ENCODE measurements at places on chromosomes 7 and 10.

DNA sequence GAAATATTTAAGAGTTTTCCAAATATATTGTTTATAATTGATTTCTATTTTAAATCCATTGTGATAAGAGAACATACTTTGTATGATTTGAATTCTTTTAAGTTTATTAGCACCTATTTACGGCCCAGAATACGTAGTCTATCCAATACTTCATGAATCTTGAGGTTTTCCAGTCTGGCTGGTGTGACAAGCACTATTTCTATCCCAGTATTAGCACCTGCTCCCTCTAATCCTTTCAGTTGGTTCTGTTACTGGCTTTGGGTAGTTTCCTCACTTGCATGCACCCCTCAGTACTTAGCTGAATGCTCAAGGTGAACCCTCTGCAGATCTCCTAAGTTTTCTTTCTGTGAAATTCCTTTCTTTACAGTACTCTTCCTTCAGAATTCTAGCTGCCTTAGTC, 166.8 kb downstream of the C1GALT1 start:
- DNase-seq = no peak

- DNase-seq = no peak
Observed at GRCh38 chr7:98647326-98647725, 30.2 kb downstream of the NPTX2 start.

DNA sequence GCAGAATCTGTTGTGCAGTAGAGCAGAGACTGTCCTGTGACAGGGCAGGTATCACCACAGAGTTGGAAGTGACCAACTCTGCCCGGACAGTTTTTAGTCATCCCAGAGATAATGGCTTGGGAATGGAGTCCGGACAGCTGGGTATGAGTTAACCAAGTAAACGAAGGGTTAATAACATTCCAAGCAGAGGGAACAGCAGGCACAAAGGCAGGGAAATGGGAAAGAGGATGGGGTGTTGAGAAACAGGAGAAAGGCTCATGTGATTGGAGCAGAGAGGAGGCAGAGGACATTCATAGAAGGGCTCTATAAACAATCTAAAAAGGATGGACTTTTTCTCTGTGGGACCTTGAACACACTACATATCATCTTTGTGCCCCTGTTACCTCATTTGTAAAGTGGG, 132.2 kb upstream of the YAE1 start:
- no peak for DNase-seq

DNA sequence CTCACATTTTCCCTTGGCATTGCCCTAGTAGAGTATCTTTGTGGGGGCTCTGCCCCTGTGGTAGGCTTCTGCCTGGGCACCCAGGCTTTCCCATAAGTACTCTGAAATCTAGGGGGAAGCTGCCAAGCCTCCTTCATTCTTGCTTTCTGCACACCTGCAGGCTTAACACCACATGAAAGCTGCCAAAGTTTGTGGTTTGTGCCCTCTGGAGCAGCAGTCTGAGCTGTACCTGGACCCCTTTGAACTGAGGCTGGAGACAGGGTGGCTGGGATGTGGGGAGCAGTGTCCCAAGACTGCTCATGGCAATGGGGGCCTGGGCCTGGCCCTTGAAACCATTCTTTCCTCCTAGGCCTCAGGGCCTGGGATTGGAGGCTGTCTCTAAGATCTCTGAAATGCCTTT, 35.0 kb upstream of the TMEM273 start:
- no peak for DNase-seq

DNA sequence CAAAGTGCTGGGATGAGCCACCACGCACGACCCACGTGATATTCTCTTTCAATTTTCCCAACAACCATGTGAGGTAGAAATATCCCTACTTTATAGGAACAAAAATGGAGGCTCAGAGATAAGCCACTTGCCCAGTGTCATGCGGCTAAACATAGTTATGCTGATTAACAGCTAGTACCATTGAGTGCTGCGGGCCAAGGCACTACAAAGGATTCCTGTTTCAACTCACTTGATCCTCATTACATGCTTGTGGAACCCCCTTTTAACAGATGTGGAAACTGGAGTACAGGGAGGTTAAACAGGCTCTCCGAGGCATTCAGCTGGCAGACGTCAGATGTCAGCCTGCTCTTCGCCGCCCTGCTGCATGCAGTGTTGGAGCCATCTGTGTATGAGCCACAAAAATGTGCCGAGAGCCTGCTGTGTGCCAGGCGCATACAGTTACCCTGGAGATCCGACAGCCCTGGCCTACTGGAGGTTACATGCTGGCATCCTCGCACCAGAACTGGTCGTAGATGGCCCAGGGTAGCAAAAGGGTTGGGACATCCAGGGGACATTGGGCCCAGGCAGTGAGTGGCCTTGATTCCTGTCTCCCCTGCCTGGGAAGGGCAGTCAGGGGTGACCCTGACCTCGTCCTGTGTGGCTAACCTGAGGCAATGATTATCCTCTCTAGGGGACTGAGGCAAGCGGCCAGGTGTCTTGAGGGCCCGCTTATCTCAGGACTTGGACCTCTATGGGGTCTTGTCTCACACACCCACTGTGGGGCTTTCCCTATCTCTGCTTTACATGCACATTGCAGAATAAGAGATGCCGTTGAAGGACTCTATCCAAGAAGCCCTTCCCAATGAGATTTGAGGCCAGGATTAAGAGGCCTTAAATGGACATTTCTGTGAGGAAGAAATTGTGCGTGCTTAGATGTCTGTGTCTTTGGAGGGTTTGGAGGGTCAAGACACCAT, 18.5 kb upstream of the SRGN start:
- DNase-seq = no peak

DNA sequence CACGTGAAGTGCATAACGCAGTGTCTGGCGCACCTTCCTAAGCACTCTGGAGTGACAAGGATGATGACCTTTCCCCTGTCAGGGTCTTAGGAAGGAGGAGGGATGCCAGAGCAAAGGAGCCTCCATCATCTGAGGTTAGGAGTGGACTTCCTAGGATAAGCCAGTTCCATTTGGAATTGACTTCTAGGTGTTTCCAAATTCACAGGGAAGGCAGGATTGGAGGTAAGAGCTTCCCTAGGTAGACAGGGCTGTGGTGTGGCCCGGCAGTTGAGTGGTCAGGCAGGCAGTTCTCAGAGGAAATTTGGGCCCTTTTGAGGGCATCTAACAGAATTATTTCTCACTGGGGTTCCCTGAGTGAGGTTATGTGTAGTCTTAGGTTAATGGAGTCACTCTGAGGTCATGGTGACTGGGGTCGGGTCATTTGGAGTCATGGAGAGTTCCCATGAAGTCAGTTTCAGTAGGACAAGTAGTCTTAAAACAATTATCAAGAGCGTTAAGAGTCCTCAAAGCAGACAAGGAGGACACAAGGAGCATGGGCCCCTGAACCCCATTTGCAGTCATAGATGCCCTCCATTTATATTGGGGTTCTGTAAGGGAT, 8.2 kb downstream of the PPIF start:
- no peak for DNase-seq

- DNase-seq = no peak
Observed at GRCh38 chr7:148570510-148570909, 20.1 kb upstream of the C7orf33 start.

- DNase-seq = peak; percentile 20
Observed at GRCh38 chr7:43721193-43721806, 8.0 kb downstream of the COA1 start.

DNA sequence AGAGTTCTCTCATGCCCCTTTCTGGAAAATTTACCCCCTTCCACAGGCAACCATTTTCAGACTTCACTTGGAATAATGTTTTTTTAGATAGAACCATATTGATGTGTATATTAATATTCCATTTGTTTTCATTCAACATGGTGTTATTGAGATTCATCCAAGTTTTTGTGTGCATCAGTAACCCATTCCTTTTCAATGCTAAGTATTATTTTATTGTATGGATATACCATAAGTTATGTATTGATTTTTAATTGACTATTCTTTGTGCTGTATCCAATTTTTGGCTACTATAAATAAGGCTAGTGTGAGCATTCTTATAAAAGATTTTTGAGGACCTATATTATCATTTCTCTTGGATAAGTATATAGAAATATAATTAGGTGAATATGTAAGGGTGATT, 1025.7 kb downstream of the GRM8 start:
- DNase-seq = no peak

DNA sequence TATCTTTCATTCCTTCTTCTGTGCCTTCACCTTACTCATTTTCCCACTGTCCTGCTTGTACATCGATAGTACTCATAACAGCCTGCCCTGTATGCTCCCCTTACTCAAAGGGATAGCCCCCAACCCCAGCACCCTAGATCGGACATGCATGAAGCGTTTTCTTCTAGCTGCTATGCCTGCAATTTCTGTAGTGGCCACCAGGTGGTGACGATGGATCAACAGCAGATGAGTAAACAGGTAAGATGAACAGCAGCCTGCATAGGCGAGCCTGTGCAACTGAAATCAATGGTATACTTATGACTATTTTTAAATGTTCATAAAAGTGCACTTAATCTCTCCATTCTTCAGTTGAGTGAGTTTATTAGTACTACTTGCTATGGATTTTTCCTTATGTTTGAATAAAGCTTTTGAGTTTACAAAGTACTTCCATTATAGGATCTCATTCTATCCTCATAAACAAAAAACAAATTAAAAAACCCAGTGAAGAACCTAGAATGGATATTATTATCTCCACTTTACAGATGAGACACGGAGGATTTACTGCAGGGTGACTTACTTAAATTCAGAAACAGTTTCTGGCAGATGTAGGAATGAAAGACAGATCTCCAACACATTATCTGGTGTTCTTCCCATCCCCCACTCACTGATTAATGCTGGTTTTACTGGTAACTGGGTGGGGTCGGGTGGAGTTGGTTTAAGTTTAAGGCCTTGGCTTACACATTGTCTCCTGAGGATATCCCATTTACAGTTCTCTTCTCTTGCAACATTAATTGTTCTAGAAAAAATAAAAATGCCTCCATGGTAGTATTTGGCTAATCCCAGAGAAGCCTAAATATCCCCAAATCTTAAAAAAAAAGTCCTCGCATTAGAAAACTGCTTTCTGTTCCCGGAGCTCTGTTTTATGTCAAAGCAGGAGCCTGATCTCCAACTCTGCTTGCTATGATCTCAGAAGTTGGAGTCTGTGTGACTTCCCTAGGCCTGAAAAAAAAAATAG, 222.1 kb downstream of the GLI3 start:
- no peak for DNase-seq

DNA sequence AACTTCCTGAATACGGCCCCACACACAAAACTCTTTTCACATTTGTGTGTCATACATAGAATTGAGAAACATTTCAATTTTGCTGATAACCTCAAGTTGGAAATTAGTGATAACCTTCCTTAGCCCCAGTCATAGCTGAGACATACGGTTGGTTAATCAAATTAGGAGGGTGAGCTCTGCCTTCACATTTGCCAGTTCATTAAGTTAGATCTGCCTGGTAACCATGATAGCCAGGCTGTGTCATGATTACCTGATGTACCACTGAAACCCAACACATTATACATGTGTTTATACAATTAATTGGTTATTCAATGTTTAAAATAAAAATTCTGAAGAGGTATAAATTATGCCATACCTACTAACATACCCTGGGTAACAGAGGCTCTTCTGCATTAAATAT, 60.8 kb upstream of the RAB11FIP2 start:
- no peak for DNase-seq

- no peak for DNase-seq
Observed at GRCh38 chr10:84342584-84342983, 14.2 kb downstream of the CCSER2 start.

- no peak for DNase-seq
Observed at GRCh38 chr7:48041653-48041970, 6.3 kb downstream of the C7orf57 start.

GRCh38 chr10:14328881-14329672, 1.6 kb downstream of the FRMD4A start:
- no peak for DNase-seq

DNA sequence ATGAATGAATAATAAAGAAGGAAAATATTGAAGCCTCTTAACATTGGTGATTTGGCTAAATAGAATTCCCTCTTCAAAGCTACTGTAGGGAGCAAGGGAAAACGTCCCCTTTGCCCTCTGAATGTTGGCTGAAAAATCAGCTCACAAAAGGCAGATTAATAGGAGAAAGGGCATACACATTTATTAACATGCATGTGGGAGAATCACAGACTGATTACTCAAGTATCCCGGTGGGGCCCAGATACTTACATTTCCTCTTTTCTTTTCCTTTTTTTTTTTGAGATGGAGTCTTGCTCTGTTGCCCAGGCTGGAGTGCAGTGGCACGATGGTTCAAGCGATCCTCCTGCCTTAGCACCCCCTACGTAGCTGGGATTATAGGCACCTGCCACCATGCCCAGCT, 68.5 kb downstream of the HK1 start:
- DNase-seq = no peak

DNA sequence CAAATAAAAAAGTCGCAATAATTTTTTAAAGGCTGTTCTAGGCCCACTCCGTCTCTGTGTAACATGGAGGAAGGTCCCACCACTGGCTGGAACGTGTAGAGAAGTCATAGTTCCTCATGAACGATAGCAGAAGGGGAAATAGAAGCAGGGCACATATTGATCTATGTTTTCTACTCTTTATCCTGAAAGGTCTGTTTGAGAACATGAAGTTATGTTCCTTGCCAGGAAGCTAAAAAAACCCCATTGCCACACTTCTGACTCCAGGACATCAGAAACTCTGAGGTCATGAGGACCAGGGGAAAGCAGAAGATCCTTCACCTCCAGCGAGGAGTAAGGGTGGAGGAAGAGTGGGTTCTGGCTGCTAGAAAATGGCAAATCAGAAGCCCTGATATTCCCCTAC, 10.8 kb downstream of the ANKRD22 start:
- no peak for DNase-seq

GRCh38 chr10:46234431-46235060, 52.3 kb upstream of the ANTXRL start:
- no peak for DNase-seq

- DNase-seq = no peak
Observed at GRCh38 chr10:15433850-15434537, 62.9 kb upstream of the FAM171A1 start.

DNA sequence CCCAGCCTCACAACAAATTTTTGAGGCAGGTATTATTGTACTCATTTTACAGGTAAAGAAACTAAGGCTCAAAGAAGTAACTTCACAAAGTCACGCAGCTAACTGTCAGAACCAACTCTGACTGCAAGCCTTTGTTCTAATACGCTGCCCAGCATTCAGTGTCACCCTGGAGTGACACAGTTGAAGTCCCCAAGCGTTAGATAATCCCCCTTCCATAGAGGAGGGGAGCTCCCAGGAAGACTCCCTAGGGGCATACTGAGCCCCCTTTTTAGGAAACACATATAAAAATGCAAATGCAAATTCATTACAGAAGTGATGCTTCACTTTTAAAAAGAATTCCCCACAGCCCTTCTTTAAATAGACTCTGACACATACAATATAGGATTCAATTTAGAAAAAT, 101.0 kb upstream of the MACROH2A2 start:
- no peak for DNase-seq
